ENCODE measurements at places on chromosomes 5 and 9.

- no peak for DNase-seq
These were observed 60.8 kb downstream of the WNK2 start for GRCh38 chr9:93244510-93245436.

GRCh38 chr9:112582371-112583262 lies 96.0 kb downstream of the KIAA1958 start:
- DNase-seq, result no peak

DNA sequence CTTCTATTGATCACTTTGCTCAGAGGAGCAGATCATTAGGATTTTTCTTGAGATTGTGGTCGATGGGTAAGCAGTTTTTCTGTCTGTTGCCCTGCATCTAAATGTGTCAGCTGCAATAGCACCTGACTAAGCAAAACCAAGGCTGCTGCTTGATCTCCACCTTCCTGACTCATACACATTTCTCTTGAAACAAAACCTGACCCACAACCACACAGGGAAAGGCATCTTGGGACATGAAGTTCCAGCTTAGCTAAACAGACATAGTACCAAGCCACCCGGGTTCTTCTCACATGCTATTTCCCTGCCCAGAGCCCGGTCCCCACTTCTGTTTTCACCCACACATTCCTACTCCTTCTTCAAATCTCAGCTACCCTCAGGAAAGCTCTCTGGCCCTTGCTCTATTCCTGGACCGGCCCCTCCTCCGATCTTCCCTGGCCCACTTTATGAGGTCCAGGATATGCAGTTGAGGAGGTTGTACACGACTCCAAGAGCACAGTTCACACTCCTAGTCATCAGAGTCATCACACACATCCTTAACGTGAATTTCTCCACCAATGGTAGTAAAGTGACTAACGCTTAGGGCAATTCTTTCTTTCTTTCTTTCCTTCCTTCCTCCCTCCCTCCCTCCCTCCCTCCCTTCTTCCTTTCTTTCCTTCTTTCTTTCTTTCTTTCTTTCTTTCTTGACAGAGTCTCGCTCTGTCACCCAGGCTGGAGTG lies 16.0 kb upstream of the ZBTB43 start:
- no peak for DNase-seq

- no peak for DNase-seq
These were observed 11.7 kb upstream of the DENND1A start for GRCh38 chr9:123941524-123942070.

- DNase-seq, result no peak
These were observed 64.7 kb downstream of the ERMP1 start for GRCh38 chr9:5767968-5768932.

- DNase-seq, result no peak
These were observed 66.9 kb downstream of the OR2K2 start for GRCh38 chr9:111263116-111263515.

GRCh38 chr9:133221177-133221809 lies 12.2 kb upstream of the OBP2B start:
- no peak for DNase-seq

DNA sequence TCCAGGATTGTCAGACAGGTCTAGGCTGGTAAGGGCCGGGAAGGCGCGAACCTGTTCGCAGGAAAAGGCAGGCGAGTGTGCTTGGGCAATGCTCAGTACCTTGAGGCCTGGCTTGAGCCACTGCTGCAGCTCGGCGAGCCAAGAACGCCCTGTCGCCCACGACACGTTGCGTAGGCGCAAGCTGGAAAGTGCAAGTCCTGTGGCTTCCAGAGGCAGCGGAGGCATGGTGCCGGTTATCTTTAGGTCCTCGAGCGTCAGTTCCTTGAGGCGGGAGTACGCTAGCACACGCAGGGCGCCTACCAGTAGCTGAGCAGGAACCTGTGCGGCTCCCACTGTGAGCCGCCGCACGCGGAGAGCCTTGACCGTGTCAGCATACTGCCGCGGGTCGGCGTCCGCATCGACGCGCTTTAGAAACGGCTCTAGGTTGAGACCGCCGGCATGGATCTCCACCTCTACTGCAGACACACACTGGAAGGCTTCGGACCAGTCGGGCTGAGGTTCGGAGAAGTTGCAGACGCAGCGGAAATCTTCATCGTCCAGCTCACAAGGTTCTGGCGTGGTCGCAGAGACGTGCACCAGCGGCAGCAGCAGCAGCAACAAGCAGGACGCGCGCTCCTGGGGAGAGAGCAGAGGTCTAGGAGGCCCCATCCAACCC lies 482 bp downstream of the CD14 start:
- DNase-seq, result no peak

- DNase-seq, result no peak
These were observed 296.6 kb downstream of the MED10 start for GRCh38 chr5:6081727-6082210.

DNA sequence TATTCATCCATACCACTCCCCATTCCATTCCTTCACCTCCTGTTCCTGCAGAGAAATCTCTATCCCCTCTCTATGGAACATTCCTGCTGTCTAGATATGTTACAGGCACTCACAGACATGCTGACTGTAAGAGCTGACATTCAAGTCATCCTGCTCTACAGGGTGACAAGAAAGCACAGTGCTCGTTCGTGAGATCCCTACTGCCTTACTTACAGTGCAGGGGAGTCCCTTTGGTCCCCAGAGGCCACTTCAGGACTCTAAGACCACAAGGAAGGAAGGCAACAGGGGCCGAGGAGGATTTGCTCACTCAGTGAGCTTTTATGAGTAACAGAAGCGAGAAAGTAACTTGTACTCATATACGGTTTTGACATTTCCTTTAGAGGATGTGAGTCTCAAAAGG lies 110.5 kb downstream of the GAS1 start:
- DNase-seq, result no peak

DNA sequence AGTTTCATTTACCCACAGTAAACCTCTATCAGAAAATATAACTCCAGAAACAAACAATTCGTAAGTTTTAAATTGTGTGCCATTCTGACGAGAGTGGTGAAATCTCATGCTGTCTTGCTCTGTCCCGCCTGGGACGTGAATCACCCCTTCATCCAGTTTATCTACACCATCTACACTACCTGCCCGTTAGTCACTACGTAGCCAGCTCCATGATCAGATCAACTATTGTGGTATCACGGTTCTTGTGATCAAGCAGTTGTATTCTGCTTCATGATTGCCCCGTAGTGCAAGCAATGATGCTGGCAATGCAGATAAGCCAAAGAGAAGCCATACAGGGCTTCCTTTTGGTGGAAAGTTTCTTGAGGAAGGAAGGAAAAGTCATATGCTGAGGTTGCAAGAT lies 150.3 kb downstream of the GOLPH3 start:
- DNase-seq, result no peak

DNA sequence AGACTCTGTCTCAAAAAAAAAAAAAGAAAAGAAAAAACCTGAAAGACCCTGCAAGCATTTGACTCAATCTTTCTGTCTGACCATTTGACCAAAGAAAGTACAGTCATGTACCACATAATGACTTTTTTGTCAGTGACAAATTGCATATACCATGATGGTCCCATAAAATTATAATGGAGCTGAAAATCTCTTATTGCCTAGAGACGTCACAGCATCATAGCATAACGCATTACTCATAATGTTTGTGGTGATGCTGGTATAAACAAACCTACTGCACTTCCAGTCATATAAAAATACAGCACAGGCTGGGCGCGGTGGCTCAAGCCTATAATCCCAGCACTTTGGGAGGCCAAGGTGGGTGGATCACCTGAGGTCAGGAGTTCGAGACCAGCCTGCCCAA lies 10.5 kb downstream of the ECM2 start:
- no peak for DNase-seq

GRCh38 chr5:132771503-132771998 lies 5.5 kb downstream of the SEPTIN8 start:
- DNase-seq, result no peak

DNA sequence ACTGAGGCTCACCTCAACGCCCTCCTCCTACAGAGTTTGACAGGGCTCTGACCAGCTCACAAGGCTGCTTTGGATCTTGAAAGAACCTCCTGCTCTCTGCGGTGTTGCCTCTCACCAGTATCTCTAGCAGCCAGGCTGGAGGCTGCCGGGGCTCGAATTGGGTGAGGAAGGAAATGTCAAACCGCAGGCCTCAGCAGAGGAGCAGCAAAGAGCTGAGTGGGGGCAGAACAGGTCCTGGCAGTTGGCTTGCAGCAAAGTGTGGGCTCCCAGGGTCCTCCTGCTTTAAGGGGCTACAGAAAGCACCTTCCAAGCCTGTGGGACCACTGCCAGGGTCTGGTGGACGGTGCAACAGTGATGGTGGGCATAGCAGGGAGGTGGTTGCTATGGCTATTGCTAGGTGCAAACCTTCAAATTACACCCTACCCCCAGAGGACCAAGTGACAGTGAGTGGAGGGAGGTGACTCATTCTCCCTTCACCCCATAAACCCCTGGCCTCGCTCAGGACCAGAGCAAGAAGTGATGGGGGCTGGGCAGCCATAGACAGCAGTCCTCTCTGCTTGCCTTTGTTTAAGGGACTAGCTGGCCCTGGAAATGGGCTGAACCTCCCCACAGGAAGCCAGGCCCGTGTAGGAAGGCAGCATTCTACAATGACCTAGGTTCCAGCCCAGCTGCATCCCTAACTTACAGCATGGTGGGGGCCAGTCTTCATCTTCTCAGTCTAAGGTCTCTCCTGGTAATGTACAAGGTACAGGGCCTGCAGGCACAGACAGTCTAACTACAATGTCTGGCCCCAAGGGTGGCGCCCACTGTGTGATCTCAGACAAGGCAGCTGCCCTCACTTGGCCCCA lies 18.7 kb downstream of the LCP2 start:
- peak; percentile 87 for DNase-seq

- DNase-seq, result no peak
These were observed 52.9 kb upstream of the MIER3 start for GRCh38 chr5:57004800-57005199.

DNA sequence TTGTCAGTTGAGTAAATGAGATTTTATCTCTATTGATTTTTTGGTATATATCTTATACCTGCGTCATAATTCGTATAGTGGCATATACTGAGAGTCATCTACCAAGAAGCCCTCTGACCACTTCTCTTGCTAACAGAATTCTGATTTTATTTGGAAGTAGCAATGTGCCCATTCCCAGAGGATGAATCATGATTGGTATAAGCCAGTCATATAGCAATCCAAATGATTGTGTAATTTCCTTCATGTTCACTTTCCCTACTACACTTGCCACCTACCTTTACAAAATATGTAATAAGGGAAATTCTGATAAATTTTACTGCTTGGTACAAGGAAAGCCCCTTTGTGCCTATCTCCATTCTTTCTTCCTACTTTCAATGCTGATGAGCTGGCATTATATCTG lies 16.1 kb upstream of the ZNF462 start:
- no peak for DNase-seq

DNA sequence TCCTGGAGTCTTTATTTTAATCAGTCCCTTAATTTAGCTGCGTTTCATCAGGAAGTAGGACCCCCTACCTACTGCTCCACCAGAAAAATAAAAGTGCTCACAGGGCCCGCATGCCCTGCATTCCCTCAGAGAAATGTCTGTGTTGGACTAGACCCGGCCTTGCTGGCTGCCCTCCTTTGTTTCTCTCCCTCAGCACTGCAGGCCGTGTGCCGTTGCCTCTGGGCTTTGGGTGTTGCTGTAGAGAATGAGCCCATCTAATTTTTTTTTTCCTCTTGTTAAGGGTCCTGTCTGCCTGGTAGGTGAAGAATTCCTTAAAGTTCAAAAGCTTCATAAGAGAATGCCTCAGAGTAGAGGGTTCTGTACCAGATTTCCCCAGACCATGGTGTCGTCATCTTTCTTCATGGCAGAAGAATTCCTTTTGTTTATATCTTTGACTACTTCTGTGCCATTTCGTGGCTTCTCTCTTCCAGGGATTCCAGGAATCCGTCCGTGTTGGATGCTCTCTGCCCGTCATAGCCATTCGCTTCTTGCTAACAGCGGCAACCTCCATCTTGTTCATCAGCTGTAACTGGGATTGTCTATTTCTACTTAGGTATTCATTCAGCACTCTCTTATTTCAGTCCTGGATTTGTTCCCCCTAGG lies 49.8 kb upstream of the ANGPTL2 start:
- DNase-seq, result no peak

DNA sequence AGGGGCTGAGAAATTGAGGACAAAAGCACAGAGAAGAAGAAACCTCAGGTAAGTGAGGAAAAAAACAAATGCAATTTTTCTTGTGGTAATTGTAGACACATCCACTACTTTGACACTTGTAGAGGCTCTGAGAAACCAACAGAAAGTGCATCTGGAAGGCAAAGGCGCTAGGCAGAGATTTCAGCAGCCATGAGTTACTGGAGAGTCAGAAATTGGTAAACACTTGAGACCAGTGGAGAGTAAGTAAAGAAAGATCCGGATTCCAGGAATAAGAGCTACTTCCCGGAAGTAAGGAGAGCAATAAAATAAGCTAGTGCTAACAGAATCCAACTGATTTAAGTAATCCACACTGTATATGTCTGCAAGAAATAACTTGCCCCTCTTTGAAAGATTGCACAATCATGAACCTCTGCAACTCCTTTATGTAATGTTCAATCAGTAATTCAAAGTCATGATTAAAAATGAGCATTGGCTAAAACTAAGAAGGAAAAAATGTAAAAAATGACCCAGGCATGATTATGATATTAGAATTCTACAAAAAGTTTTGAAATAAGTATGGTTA lies 382.1 kb downstream of the CDH18 start:
- DNase-seq, result no peak

GRCh38 chr5:145260670-145261069 lies 574.5 kb downstream of the PRELID2 start:
- DNase-seq, result no peak

- DNase-seq, result no peak
These were observed 720.7 kb upstream of the FAM174A start for GRCh38 chr5:99814321-99815063.

DNA sequence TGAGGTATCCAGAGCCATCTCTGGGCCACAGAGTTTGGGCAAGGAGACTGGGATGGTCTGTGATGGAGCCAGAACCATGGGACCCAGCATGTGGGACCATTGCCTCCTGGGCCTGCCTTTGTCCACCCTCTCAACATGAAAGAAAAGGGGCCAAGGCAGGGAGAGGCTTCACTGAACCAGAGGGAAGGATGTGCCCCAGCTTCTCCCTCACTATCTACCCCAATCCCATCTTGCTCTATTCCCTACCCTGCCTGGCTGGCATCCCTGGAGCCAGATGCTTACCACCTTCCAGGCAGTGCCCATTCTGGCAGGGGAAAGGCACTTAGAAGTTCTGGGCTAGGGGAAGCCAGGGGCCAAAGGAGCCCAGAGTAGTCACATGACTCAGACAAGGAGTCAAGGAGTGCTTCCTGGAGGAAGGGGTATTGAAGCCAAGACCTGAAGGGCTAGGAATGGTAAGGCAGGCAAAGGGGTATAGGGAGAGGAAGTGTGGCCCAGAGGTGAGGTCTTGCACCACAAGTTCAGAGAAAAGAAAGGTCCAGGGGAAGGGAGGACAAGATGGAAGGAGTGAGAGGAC lies 9.8 kb downstream of the PDLIM4 start:
- no peak for DNase-seq

- DNase-seq, result no peak
These were observed 144.5 kb downstream of the SEC61B start for GRCh38 chr9:99366621-99367020.
